ENCODE measurements at places on chromosomes 2 and 18.

- DNase-seq, result no peak
Measured at GRCh38 chr18:23415515-23415914, 37.6 kb upstream of the RIOK3 start.

DNA sequence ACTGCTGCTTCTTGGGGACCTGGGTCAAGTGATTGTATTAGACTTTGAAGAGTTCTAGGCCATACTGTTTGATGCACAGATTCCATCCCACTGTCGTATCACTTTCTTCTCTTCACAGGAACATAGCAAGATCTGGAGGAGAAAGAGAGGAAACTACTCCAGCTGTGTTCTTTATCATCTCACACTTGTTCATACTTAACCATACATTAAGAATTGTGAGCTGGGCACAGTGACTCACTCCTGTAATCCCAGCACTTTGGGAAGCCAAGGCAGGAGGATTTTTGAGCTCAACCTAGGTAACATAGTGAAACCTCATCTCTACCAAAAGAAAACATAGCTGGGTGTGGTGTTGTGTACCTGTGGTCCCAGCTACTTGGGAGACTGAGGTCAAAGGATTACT is 111.7 kb downstream of the PARD3B start:
- no peak for DNase-seq

GRCh38 chr2:64036034-64036705 is 16.9 kb upstream of the VPS54 start:
- DNase-seq, result no peak

DNA sequence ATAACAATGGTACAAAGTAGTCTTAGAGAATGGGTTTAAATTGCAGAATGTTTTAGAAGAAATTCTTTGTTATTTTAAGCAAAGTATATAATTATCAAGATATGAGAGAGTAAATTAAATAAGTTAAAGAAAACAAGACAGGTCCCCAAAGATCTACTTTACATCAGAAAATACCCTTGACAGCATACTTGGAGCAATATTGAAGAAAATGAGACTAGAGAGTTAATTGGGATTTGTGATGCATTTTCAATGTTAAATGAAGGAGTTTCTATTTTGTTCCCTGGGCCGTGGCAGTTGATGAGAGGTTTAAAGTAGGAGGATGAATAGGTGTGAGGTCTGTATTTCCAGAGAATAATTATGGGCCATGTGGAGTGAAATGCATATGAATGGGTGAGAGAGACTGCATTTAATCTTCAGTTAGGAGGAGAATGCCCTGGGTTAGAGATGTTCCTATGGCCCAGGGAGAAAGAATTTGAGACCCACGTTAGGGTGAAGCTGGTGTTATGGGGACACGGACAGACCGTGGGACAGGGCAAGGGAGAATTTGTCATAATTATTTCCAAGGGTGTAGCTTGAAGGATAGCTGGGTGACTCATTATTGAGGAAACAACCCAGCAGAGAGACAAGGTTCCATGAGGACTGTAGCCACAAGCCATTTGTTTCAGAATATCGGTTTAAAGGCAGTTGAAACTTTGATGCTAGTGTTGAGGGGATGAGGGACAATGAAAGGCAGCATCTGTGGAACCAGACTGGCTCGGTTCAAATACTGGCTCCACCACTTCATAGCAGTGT is 22.7 kb downstream of the MGAT5 start:
- no peak for DNase-seq

- no peak for DNase-seq
Measured at GRCh38 chr2:78540255-78540654, 485.2 kb upstream of the REG3G start.

DNA sequence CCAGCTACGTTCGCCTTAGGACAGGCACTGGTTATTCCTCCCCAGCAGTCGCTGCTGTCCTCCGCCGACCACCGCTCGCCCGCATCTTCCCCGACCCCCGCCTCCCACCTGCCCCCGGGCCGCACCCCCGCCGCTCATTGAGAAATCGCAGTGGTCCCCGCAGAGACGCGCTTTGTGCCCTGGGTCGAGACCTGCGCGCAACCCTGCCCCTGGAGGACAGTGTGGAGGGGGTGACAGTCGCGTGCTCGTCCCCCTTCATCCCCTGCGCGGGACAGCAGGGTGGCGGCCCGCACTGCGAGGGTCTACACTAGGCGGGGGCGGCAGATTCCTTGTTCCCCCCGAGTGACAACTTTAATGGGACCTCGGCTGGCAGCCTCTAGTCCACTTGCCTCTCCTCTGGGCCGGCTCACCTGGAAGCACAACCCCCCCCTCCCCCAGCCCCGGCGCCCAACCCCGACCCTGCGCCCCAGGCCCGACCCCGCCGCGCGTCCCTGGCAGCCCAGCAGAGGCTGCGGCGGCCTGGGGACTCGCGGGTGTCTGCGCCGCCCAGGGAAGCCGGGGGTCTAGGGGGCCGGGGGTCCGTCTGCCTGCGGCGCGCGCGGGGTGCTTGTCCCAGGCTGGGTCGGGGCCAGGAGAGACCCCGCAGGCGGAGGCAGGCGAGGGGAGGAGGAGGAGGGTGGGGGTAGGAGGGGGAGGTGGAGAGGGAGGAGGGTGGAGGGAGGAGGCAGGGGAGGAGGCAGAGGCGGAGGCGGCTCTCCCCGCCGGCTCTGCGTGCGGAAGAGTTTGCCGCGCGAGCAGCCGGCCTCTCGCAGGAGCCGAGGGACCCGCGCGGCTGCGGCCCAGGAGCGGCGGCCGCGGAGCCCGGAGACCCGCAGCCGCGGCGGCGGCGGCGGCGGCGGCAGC is at the start of gene NPAS2:
TSS of gene NPAS2 (plus strand) at position 770 of the 903 bp plus-strand sequence. CDS start 84,616 bp downstream, outside the sequence.
- DNase-seq, result no peak

DNA sequence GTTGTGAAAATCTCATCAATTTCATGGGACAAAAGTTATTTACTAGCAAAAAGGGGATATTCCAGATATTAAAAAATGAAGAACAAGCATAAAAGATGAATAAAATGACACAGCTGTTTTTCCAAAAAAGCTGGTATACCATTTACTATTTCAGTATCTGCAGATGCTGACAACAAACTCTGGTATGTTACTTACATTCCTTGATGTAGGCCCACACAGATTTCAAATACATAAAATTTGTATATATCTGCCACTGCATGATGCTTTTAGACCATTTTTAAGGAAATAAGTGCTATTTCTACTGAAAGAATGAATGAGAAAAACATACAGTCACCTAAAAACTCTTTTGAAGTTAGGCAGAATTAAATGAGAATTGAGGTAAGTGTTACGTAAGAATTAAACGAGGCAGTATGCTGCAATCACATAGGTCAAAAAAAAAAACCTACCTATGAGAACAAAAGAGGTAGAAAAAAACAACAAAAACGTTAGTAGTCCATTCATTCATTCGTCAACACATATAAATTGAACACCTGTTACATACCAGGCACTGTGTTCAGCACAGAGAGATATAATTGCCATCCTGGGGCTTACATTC is 32.5 kb downstream of the ARL5A start:
- DNase-seq, result no peak

All from NCI-H1105 (cell line).